Activated CD4-positive, alpha-beta T cell treated with anti-CD3 and anti-CD28 coated beads, Interleukin-10, Interleukin-2, amounts not matched to agents 100 ng/mL and 50 ng/mL, durations not matched to agents 16 hours and 8 hours (primary cell): ENCODE measurements at places on chromosomes 5 and 9.

DNA sequence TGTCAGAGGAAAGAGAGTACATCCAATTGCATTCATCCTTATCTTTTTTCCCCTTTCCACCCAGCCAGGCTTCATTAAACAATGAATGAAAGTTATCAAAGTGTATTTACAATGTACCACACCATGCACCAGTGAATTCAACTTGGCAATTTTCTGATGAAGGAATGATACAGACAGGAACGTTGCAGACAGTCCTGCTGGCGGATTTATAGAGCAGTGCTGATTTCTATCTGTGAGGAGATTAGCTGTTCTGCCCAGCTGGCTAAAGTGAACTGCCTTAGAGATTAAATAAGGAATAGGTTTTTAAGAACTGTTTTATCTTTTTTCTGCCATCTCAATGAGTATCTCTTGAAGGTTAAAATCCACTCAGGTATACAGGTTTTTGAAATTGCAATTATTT, 403.9 kb downstream of the CDH18 start:
- no peak for DNase-seq

DNA sequence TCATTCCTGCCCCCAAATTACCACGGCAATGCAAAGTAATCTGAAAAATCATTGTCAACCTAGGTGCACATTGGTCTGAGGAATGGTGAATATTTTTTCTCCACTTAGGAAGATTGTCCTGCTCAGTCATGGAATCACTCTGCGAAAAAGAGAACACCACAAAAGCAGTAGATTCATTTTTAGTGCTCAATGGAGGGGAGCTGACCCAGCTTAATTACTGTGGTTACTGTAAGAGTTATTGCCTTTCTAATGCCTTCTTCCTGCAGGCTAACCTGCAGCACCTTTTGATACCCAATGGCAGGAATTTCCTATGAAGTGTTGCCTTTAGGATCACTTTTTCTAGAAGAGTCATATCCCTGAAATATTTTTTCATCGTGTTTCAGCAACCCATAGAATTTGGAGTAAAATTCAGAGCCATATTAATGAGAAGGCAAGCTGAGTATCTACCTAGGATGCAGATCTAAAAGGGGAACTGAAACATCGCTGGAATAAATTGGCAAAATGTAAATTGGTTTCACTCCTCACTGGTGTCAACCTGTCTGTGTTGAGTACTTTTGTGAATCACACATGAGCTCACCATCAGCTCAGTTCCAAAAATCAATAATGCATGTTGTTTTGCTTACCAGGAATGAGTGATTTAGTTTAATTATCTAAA, 464.5 kb downstream of the CSNK1G3 start:
- DNase-seq = no peak

DNA sequence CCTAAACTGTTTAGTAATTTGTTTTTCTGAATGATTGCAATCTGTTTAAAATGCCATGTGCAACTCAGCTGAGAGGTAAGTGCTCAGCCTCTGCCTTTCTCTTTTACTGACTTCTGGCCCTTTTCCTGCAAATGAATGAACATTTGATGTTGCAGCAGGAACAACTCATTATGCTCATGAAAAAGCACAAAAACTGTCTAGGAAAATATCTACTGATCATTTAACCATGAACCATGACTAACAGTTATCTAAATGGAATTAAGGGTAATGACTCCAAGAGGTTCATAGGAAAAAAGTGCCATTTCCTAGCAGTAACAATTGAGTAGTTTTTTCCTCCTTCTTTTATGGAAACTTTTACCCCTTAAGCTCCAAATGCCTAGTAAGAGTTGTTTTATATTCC, 70.6 kb upstream of the ANKH start:
- DNase-seq = no peak

GRCh38 chr9:98999152-98999525, 55.4 kb downstream of the COL15A1 start:
- no peak for DNase-seq

DNA sequence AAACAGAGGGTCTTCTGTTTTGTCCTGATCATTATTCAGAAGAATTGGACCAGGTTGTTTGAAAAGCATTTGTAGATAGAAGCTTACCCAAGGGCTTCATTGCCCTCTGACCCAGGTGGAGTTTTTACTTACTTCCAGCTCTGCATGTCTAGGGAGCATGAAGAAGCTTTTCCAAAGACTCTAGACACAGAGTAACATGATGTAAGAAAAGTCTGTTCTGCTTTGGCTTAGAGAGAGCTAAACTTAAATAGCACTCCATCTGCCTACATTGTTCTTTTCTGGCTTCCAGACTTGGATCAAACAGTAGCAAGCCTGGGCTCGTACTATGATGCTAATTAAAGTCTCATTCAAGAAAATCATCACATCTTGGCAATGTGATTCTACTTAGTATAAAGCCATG, 112.1 kb downstream of the SNCAIP start:
- no peak for DNase-seq

DNA sequence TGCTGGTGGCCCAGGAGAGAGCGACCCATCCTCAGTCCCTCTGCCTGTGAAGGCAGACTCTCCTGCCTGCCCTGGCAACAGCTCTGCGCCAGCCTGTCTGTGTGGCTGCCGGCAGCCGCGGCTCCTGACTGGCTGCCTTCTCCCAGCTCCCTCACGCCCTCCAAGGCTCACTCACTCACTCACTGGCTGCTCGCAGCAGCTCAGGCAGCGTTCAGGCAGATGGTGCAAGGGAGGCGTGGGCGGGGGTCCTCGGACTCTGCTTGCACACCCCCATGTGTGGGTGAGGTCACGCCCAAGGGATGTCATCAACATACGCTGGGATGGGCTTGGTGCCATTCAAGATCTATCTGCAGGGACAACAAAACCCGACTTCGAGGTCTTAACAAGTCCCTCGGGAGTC, 66.7 kb downstream of the DAB2IP start:
- no peak for DNase-seq

GRCh38 chr9:134214766-134215419, 50.5 kb upstream of the RNU6ATAC start:
- DNase-seq = no peak

- DNase-seq = no peak
Measured at GRCh38 chr9:81874931-81875330, 53.3 kb upstream of the SPATA31D4 start.

DNA sequence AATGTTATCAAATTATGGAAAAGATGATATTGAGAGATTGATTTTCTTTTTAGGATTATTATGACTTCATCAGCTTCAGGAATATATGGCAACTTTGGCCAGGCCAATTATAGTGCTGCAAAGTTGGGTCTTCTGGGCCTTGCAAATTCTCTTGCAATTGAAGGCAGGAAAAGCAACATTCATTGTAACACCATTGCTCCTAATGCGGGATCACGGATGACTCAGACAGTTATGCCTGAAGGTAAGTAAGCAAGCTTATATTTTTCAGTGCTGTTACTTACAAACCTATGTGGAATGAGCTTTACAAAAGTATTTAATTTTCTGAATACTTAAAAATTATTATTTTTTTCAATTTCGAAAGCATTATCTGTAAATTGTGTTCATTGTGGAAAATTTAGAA, 26.5 kb downstream of the HSD17B4 start:
- no peak for DNase-seq

- DNase-seq = no peak
Measured at GRCh38 chr9:13213337-13213736, 66.2 kb downstream of the MPDZ start.

GRCh38 chr5:177367981-177368868, 10.5 kb downstream of the RGS14 start:
- no peak for DNase-seq

GRCh38 chr9:16062542-16063240, 509.8 kb downstream of the CCDC171 start:
- DNase-seq = no peak

DNA sequence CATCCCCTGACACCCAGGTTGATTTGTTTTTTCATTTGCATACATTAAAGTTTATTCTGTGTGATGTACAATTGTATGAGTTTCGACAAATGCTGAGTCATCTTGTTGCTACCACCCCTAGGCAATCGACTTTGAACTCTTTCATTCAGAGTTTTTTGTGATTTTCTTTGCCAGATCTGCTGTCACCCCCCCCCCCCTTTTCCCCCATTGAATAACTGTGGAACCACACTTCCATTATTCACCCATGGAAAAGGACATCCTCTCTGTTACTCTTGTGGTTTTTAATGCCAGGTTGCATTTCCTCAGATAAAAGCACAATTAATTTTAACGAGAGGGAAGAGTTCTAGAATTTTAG, 13.7 kb upstream of the FAM120AOS start:
- peak; percentile 45 for DNase-seq

DNA sequence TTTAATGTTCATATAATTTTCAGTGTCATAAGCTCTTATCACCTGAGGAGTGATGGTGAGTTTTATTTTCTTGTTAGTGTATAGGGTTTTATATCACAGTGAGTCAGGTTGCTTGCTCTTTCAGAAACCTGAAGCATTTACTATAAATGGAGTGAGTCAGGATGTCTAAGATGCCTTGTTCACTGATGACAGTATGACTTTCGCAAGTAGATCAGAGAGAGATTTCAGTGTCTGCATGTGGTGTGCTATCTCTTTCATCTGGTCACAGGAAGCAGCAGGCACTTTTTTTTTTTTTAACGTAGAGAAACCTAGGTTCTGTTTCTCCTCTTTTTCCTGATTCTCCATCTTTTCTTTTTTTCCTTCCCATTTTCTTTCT, 237.1 kb downstream of the DMRTA1 start:
- peak; percentile 65 for DNase-seq

DNA sequence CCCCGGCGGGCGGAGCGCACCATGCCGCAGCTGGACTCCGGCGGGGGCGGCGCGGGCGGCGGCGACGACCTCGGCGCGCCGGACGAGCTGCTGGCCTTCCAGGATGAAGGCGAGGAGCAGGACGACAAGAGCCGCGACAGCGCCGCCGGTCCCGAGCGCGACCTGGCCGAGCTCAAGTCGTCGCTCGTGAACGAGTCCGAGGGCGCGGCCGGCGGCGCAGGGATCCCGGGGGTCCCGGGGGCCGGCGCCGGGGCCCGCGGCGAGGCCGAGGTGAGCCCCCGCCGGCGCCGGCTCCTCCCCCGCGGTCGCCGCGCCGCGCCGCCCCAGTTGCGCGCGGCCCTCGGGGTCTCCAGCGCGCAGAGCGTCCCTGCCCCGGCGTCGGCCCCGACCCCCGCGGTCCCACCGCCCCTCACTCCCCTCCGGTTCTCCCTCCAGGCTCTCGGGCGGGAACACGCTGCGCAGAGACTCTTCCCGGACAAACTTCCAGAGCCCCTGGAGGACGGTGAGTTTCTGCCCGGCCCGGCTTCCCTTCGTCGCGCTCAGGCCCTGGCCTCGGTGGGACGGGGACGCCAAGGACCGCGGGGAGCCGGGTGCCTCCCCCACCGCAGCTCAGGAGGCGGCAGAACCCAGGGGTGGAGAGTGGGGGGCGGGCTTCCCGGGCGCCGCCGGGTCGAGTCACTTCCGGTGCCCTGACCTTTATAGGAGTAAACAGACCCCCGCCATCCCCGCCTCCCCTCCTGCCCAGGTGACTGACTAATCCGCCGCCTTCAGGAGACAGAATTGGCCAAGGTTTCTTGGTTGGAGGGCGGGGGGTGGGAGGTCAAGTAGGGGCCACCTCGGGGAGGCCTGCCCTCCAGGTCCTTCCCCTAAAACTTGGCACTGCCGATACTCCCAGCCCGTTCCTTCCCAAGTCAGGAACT, 665 bp downstream of the TCF7 start:
- DNase-seq = no peak

- DNase-seq = no peak
Measured at GRCh38 chr5:113909782-113910181, 396.3 kb downstream of the YTHDC2 start.

- no peak for DNase-seq
Measured at GRCh38 chr9:113540466-113540865, 76.9 kb downstream of the RGS3 start.

GRCh38 chr5:40649463-40650030, 30.2 kb upstream of the PTGER4 start:
- no peak for DNase-seq

- DNase-seq = no peak
Measured at GRCh38 chr5:143516249-143516648, 112.8 kb upstream of the NR3C1 start.

GRCh38 chr5:178471711-178472110, 118.5 kb downstream of the COL23A1 start:
- DNase-seq = no peak

- DNase-seq = peak; percentile 4
Measured at GRCh38 chr9:99368341-99369326, 146.6 kb downstream of the SEC61B start.

DNA sequence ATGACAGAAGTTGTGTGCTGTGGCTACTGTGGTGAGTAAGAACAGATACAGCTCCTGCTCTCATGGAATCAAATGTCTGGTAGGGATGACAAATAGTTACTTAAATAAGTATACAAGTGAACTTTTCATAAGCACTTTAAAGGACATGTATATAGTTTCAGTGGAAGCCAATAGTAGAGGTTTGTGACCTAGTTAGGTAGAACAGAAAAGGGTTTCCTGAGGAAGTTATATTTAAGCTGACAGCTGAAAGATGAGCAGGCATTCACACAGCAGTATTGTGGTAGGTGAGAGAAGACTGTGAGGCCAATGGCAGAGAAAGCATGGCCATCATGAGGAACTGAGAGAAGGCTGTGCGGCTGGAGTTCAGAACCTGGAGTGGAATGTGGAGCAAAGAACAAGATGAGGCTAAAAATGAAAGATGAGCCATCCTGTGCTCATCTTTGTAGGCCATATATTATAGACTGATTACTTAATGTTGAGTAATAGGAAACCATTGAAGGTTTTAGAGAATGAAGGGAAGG, 15.4 kb downstream of the FAM174A start:
- DNase-seq = no peak

DNA sequence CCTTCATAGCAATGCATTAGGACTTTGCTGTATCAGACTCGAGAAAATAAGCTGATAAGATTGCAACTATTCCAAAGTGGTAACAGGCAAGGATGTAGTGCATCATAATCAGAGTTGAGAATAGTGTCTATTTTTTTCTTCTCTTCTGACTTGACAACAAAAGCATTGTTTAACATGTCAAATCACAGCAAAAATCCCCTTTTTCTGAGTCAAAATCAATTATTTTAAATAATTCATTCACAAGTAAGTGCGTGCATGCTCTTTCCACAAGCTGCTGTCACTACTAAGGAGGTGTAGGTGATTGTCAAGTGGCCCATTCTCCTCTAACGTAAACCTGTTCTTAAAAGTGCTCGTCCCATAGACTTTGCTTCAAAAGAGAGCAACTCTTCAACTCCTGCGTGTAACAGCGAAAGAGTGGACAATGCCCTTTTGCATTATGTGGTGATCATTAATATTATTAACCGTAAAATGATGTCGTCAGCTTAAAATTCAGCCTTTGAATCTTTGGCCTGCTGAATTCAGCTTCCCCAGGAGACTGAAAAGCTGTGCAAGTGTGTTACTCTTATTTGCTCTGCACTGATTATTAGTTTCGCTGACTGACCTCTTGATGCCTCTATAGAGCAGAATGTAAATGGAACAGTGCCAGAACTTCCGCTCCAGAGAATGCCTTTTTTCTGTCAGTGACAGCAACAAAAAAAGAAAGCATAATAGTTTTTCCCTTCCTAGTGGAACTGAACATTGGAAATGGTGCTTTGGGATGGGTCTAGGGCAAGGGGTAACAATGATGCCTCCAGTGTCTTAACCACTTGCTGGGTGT, 680.8 kb upstream of the SEMA6A start:
- DNase-seq = no peak
